Femur (tissue), 1 donor: ENCODE measurements at places on chromosomes 6 and 20.
A peak's percentile ranks its signal among the peaks of the same experiment; 100 is the strongest.

DNA sequence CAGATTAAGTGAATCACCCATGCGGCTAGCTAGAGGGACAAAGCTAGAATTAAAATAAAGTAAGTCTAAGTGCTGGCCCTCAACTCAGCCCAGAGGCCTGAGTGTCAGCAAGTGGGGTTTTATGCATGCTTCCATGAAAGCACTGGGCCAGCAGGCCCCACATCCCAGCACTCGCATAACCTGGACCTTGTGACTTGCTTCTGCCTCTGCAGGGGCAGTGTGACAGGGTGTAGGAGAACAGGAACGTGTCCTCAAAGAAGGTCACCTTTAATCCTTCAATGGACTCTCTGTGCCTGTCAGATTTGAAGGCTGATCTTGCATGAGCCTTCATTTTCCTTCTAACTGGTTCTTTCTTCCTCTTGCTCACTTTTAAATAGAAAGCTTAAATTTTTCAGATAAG, 183.4 kb downstream of the ALDH8A1 start:
- DNase-seq, result no peak

DNA sequence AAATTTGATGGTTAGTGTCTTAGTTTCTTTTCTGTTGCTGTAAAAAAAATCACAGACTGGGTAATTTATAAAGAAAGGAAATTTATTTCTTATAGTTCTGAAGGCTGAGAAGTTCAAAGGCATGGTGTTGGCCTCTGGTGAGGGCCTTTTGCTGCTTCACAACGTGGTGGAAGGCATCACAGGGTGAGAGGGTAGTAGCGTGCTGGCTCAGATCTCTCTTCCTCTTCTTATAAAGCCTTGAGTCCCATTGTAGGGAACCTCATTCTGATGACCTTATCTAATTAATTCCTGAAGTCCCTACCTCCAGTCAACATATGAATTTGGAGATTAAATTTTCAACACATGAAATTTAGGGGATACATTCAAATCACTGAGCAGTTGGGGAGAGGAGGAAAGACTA, 62.0 kb downstream of the ARID1B start:
- no peak for DNase-seq

- DNase-seq, result no peak
Observed at GRCh38 chr6:3244003-3244831, 14.5 kb upstream of the PSMG4 start.

DNA sequence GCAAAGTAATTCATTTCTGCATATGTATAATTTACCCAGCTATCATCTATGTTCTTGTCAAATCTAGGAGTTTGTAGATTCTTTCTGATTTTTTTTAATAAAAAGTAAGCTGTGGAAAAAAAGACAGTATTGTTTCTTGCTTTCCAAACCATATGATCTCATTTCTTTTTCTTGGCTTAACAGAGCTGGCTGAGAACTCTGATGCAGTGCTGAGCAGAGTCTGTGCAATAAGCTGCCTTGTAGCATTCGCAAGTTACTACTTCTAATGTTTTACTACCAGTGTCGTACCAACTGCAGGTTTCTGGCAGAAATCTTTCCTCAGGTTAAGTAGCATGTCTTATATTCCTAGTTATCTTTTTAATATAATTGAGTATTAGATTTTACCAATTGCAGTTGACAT, 15.6 kb downstream of the RRBP1 start:
- DNase-seq, result peak; percentile 33

- no peak for DNase-seq
Observed at GRCh38 chr6:158622545-158623190, 21.9 kb downstream of the DYNLT1 start.

DNA sequence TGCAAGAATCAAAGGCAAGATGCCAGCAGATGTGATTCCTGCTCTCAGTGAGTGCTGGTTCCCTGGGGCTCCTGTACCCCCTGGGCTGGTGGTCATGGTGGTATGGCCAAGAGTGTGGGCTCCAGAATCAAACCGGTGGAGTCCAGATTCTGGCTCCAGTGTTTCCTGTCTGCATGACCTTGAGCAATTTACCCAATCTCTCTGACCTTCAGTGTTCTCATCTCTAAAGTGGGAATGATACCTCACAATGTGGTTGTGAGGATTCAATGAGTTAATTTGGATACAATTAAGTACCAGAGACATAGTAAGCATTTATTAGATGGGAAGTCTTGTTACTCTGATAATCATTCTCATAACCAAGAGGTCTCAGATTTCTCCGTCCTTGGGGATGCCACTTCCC, 218.4 kb upstream of the JARID2 start:
- DNase-seq, result no peak

DNA sequence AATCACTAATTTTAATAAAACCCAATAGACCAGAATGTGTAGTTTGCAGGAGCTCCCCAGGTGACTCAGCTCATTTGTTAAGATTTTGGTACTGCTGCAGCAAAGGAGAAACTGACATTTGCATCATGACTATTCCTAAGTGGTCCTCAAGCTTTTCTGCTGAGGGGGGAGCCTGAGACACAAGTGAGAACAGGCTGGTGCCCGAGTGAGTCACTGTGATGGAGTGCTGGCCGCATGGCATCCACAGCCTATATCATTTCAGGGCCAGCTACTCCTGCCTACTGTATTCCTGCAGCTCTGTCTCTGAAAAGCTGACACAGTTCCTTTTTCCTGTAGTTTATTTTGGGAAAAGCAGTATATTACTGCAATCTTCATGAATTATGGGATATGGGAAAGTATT, 113.7 kb upstream of the ENPP5 start:
- no peak for DNase-seq

DNA sequence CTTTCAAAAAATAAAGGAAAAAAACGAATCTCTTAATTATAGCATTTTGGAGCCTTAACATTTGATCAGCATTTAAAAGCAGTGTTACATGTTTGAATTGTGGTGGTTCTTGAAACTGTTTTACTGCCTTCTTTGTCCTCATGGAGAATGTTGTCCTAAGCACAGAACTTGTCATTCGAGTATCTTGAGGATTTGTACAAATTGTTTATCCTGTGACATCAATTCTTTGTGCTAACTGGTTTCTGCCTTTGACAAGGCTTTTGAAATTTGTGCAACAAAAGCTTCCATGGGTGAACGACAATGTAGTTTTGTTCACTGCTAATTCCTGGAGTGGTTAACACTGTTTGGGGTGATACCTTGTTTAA, 130.8 kb downstream of the SCAF8 start:
- no peak for DNase-seq

DNA sequence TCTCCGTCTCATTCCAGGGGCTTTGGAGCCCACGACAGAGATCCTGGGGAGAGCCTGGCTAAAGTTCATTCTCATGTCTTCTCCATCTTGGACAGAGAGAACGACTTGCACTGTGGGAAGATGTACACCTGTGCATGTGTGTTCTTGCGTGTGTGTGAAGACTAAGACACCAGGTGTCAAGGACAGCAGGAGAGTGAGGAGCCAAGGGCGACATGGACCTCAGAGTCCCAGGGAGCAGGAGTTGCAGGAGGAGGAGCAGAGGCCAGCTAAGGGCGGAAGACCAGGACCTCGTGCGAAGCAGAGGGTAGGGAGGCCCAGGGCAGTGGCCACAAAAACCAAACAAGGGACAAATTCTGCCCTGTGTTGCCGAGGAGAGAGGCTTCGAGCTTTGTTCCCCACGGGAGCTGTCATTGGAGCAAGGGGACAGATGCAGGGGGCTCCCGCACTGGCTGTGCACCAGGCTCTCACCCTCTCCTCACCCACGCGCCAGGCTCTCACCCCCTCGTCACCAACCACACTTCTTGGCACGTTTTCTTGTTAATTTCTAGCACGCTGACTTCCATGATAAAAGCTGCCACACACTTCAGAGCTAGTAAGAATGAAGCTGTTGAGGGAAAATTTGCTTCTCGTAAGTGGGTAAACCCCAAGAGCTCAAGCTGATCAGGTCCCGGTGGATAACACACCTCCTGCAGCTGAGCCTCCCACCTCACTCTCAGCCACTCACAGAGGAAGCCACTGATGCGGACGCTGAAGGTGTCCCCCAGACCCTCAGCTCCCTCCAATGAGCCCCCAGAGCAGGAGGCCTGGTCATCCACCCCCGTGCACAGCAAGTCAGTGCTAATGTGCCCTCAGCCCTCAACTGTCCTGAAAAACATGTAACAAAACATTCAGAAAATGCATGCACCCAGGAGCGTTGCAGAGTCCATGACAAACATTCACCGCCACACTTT, 62.6 kb downstream of the DLL1 start:
- DNase-seq, result no peak
